NT2/D1 (cell line): ENCODE measurements at places on chromosomes 2 and 18.

DNA sequence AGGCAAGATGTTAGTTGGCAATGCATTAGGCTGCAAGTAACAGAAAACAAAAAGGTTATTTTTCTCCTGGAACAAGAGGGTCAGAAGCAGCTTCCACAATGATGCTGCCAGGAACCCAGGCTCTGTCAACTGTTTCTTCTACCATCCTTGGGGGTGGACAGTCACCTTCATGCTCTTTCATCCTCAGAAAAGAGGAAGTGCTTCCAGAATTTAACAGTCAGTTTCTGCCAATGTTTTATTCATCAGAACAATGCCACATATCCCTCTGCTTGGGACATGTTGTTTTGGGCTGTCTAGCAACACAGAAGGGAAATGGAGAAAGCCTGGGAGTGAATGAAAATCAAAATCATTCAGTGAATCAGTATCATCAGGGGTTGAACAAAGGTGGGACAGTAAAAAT is 7.1 kb downstream of the TMEM182 start:
- no peak for DNase-seq

DNA sequence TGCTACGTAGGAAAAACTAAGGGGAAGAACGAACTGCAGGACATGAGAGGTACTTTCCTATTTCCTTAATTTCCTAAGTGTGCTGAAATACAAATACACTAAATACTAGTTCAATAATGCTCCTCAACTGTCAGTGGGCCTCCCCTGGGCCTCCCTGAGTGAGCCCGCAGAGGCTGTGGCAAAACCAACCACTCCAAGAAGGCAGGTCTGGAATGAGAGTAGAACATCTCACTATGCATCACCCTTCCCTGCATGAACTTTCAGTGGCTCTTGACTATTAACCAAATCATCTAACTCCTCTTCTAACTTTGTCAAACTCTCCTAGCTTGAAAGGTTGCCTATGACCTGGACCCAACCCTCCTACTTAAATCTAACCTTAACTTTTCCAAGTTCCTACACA is 84.6 kb downstream of the THADA start:
- DNase-seq = no peak

- no peak for DNase-seq
Measured at GRCh38 chr18:74278058-74278457, 13.7 kb downstream of the CYB5A start.

- DNase-seq = no peak
Measured at GRCh38 chr2:117948615-117949014, 65.3 kb downstream of the CCDC93 start.

DNA sequence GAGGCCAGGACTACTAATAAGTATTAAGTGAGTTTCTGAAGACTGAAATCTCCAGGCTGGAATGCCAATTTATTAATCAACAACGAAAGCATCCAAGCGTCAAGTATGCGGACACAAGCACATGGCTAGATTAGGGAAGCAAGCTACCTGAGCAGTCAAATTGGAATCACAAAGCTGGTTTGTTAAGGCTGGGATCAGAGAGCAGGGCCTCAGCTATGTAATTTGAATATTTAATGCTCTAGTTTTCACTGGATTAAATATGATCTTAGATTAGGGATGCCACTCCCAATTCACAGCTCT is 5.7 kb downstream of the CCL20 start:
- no peak for DNase-seq

DNA sequence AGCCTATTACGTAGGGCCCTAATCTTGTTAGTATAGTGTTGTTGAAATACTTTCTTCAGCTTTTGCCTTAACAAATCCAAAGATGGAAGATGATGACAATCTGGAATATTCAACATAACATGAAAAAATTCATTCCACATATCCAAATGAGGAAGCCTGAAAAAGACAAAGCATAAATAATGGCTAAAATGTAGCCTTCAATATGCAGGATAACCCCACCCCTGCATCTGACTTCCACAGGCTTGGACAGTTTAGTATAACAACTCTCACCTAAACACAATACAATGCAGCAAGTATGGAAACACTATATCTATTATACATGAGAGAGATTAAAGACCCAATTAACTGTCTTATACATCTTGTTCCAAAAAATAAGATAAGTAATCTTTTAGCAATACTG is 39.9 kb downstream of the BUB1 start:
- DNase-seq = no peak

DNA sequence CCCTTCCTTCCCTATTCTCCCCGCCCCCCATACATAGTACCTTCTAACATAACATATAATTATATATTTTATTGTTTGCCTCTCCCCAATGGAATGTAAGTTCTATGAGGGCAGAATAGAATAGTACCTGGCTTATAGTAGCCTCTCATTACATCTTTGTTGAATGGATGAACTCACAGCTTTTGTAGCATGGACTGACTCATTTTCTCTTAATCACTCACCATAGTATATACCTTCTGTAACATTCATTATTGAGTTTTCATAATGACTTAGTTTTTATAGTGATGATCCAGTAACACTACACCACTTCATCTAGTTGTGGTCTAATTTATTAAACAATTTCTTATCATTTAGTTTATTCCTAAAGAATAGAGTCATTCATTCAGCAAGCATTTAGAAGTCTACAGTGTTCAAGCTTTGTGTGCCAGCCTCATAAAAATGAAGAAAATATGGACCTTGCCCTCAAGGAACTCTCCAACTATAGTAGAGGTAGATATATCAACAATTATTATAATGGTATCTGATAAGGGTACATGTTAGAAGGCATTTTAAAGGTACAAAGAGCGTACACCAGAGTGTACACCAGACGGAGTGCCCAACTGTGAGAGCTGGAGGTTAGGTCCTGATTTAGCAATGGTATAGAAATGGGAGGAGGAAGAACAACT is 31.1 kb downstream of the NCOA1 start:
- no peak for DNase-seq
